ENCODE measurements at places on chromosomes 6 and 20. TPM values are rescaled to one million over a fixed set of nuclear protein-coding genes. Genes with fewer than 3 reads are reported as not detected.

Gene BCLAF1
- 13.0 TPM for polyA plus RNA-seq

Gene ZNF831
- 0.18 TPM for polyA plus RNA-seq

Gene SOX12
- polyA plus RNA-seq = 2.1 TPM

Gene ADTRP
- 2.3 TPM for polyA plus RNA-seq

Gene CASS4
- 2.0 TPM for polyA plus RNA-seq

Gene BPI
- polyA plus RNA-seq = 0.21 TPM

Gene GPX5
- not detected for polyA plus RNA-seq

Gene HLA-DQA2
- polyA plus RNA-seq = not detected

Gene NRN1
- 25.9 TPM for polyA plus RNA-seq

Gene GPR63
- 0.34 TPM for polyA plus RNA-seq

Gene ATRN
- polyA plus RNA-seq = 4.3 TPM

Gene WFDC10B
- not detected for polyA plus RNA-seq

Gene RFX6
- polyA plus RNA-seq = not detected

Gene NRSN1
- not detected for polyA plus RNA-seq

Gene PRL
- polyA plus RNA-seq = 0.56 TPM

Gene TMEM74B
- polyA plus RNA-seq = 0.63 TPM

Gene ZNF318
- polyA plus RNA-seq = 3.9 TPM

Gene KIFC1
- polyA plus RNA-seq = 0.56 TPM

Gene ROS1
- 0.01 TPM for polyA plus RNA-seq

Data from adipose tissue (tissue), 3 donors.